ENCODE measurements at places on chromosomes 6 and 20.

GRCh38 chr20:16279320-16279719 is 293.9 kb downstream of the KIF16B start:
- DNase-seq, result no peak

GRCh38 chr6:11847515-11848345 is 69.1 kb upstream of the ADTRP start:
- DNase-seq, result no peak

DNA sequence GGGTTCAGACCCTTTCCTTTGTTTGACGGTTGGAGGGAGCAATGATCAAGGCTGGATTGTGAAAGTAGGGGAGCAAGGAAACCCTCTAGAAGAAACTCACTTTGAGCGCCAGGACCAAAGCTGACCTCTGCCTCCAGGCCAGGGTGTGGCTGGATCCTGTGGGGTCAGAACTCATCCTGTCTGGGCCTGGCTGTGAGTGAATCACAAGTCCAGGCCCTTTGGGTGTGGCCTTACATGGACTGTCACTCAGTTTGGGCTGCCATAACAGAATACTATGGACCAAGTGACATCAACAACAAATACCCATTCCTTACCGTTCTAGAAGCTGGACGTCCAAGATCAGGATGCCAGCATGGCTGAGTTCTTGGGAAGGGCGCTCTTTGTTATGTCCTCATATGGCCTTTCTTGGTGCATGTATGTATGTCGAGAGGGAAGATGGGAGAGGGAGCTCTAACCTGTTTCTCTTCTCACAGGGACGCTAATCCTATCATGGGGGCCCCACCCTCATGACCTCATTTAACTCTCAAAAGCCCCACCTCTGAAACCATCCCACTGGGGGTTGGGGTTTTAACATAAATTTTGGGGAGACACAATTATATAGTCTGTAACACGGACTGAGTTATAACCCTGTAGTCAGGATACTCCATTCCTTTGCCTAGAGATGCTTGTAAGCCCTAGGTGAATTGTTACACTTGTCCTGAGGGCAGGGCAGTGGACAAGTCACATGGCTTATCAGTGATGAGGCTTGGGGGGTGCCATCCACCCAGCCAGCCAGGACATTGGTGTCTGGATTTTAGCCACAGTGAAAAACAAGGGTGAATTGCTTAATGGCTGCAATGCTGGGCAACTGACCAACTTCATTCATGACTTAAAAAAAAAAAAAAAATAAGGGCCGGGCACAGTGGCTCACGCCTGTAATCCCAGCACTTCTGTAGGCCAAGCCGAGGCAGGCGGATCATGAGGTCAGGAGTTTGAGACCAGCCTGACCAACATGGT is 80.0 kb downstream of the TRMT11 start:
- no peak for DNase-seq

GRCh38 chr20:35616465-35617396 is 1.1 kb downstream of the SPAG4 start:
- DNase-seq, result peak; percentile 99

DNA sequence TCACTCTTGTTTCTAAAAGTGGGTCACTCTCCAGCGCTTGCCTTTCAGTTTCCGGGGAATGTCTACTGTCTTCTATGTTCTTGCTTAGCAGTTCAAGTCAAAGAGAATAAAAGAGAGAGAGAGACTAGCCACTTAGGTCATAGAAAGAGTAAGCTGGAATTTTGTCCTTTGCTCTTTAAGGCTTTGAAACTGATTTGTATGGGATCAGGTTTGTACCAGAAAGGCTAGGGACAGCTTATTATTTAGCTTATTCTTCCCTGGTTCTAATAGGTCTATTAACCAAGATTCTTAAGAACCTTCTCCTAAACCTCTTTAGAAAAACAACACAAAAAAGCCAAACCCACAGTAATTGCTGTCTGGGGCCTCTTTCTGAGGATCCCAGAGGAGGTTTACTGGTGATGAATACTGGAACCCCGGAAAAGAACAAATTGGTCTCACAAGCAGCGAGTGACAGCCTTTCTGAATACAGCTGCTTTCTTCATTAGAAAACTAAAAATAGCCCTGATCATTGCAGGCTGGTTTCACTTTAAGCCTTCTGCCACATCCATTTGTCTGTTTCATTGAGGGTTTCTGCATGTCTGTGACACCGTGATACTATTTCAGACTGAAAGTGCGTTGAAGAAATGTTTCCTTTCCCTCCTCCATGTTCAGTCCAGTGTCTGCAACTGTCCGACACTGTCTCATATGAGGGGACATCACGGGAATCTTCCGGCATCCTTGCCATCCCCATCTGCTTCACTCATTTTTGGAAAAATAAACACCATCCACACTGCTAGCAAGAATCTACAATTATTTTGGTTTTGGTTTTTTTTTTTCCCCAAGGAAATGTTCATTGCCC is 75.1 kb upstream of the ATXN1 start:
- no peak for DNase-seq

GRCh38 chr6:88890860-88891845 is 72.3 kb downstream of the RNGTT start:
- DNase-seq, result no peak

All from HS-5 (cell line).